ENCODE measurements at places on chromosomes 2 and 18. TPM values are rescaled to one million over a fixed set of nuclear protein-coding genes. Genes with fewer than 3 reads are reported as not detected.

The GKN2 gene
- total RNA-seq: not detected

The DSG3 gene
- not detected for total RNA-seq

The EN1 gene
- total RNA-seq: under 0.01 TPM

DNA sequence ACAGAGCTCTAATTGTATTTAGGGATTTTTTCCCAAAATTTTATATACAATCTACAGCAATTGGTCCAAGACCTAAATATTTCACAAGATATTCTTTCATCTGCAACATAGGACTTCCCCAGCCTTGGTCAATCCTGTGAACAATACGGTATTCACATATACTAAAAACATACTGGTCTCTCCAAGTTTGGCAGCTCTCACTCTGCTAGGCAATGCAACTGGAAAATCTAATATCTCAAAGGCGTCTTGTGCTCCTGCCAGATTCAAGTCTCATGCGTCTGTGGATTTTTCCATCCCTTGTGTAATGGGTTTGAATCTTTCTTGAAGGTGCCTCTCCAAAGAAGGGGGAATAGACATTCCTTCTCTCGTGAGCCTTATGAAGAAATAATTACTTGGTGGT, 27.4 kb upstream of the MBOAT2 start:
- DNase-seq: peak; percentile 50
- H3K4me1 ChIP-seq: peaks cover 11% of the 10 kb centered on the region
- H3K27ac ChIP-seq: no peak overlapping the region

The TMEM37 gene
- total RNA-seq: 2.6 TPM

The ZAP70 gene
- not detected for total RNA-seq

- peaks cover 20% of the 10 kb centered on the region for H3K4me1 ChIP-seq
- peak; percentile 82 for DNase-seq
- no peaks in the 10 kb centered on the region for H3K36me3 ChIP-seq
- no peaks in the 10 kb centered on the region for H3K27me3 ChIP-seq
- H3K27ac ChIP-seq: peak overlapping the region; percentile 66
Observed at GRCh38 chr2:205706769-205707381, 24.6 kb downstream of the NRP2 start.

The EVX2 gene
- not detected for total RNA-seq

All from fibroblast of lung (primary cell).